ENCODE measurements at places on chromosomes 11 and 22. TPM values are rescaled to one million over a fixed set of nuclear protein-coding genes. Genes with fewer than 3 reads are reported as not detected.

Gene OR51E2
- total RNA-seq = not detected

Gene KCNJ5
- total RNA-seq = not detected

Gene RCOR2
- total RNA-seq = under 0.01 TPM

Gene PGA5
- total RNA-seq = not detected

Gene MPPED2
- total RNA-seq = 0.20 TPM

Gene HMBS
- total RNA-seq = 3.0 TPM

DNA sequence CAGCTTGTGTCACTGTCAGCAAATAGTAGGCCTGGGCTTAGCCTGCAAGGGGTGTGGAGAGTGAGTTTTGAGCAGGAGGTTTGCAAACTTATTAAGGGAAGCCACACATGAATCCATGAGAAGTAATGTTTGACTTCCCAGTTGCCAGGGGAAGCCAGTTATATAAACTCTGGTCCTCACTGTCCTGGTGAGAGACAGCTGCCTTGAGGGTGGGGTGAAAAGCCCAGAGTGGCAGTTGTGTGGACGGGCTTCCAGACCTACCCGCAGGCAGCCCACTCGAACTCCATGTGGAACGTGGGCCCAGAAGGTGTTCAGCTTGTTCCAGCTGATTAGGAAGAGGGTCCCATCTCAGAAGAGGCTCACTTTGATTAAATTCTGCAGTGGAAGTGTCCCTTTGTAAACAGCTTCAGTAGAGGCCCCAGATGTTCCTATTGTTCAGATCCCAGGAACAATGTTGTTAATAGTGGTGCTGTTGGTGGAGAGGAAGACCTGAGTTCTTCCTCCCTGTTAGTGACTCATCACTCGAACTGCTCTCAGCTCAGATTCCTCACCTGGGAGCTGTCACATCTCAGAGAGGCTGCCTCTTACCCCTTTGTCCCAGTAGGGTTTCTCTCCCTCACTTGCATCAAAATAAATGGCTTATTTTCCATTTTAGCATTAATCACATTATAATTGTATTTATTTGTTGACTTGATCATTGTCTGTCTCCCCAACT lies 63.4 kb downstream of the GRAMD1B start:
- DNase-seq = no peak

DNA sequence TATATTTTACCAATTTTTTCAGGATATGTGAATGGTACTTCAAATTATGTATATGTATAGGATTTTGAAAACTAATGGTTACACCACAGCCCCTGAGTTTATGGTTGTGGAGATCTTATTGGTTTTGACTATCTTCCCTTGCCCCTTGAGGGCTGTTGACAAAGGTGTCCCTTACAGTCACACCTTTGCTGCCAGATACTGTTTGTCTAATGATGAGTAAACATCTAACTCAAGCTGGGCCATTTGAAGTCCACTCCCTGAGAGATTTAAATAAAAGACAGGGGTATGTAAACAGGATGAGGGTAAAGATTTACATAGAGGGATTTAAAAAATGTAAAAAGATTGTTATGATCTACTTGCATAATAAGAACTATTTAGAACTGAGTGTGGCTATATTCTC lies 38.9 kb upstream of the LUZP2 start:
- no peak for DNase-seq

DNA sequence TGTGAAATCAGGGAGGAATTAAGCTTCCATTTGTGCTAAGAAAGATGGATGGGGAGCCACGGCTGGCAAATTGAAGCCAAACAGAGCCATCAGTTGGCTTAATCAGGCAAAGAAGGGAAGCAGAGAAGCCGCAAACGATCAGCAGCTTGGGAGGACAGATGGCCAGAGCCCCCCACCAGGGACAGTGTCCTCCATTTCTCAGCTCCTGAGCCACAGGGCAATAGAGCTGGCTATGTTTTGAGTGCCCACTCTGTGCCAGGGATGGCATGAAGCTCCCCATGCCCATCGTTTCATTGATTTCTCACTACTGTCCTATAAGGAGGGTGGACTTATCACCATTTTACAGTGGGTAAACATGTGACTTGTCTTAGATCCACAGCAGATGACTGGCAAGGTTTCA lies 126.3 kb upstream of the ASPHD2 start:
- no peak for DNase-seq

GRCh38 chr11:59416613-59417012 lies 9.6 kb downstream of the OR5A2 start:
- DNase-seq = no peak

- DNase-seq = no peak
Measured at GRCh38 chr11:10418259-10418949, 36.7 kb upstream of the AMPD3 start.

DNA sequence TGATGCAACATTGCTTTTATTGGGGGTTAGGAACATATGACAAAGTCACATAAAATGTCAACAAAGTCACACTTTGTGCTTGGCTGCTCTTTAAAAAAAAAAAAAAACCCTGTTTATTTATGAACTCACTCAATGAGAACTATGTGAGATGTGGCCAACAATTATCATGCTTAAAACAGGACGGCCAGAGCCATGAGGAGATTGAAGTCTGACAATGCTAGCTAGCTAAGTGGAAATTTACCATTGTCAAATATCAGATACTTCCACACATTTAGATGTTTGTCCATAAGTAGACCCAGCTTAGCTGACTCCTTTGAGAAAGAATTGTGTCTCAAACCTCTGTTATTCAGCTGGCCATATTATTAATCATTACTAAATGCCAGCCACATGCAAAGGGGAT lies 26.9 kb downstream of the BLID start:
- no peak for DNase-seq

DNA sequence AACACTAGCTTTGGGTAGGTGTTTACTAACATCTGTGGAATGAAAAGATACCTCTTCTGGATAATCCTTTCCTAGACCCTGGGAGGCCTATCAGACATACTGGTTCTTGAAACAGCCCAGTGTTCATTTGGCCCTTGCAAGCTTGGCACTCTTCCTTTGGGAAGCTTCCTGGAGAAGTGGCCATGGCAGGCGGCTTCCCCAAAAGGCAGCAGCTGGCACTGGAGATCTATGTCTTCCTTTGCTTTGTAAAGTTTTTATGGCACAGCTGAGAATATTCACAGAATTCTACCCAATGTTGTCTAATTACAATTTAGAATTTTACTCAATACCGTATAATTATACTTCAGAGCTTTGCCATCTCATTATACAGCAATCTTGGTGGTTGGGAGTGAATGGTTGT lies 199.2 kb upstream of the C11orf87 start:
- DNase-seq = no peak

DNA sequence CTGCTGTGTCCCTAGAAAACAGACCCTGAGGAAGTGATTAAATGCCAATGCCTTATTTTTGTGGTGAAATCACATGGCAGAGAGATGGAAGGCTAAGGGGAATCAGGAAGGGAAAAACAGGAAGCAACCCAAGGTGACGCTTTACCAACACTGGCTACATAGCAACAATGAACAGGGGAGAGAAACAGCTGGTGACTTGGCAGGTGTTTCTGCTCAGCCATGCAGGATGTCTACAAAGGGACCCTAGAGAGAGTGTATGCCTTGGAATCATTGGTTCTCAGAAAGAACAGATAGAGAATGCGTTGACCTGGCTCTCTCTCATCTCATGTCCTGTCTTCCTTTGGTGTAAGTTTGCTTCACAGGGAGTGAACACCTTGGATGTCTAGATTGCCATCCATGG lies 911.9 kb downstream of the OPCML start:
- DNase-seq = no peak

- DNase-seq = no peak
Measured at GRCh38 chr11:35046681-35047080, 92.3 kb upstream of the CD44 start.

- no peak for DNase-seq
Measured at GRCh38 chr22:19986011-19986409, 30.6 kb downstream of the ARVCF start.

GRCh38 chr11:97614606-97615005 lies 1224.8 kb downstream of the JRKL start:
- DNase-seq = no peak

DNA sequence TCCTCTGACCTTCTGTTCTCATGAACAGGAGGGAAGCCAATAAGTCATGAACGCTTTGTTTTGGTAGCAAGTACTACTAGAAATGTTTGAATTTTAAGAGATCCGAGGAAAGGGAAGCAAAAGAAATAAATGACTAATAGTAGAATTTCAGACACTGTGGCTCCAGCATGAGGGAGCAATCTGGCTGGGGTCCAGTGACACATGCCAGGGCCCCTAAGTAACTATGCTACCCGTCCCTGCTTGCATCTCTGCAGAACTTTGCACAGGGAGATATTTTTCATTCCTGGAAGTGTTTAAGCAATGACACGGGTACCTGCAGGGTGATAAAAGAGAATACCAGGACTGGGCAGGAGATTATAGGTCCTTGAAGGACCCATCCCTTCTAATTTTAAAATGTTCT lies 7.3 kb upstream of the ADAMTS8 start:
- DNase-seq = no peak

- DNase-seq = no peak
Measured at GRCh38 chr22:33639588-33640254, 280.6 kb downstream of the LARGE1 start.

All from lung microvascular endothelial cell (primary cell).